ENCODE measurements at places on chromosomes 7 and 10. TPM values are rescaled to one million over a fixed set of nuclear protein-coding genes. Genes with fewer than 3 reads are reported as not detected.

NKX2-3 gene
- not detected for total RNA-seq

FXYD4 gene
- total RNA-seq = not detected

IFIT3 gene
- 11.2 TPM for total RNA-seq

LRRN3 gene
- 2.5 TPM for total RNA-seq

ATOH7 gene
- not detected for total RNA-seq

LHFPL3 gene
- total RNA-seq = 0.39 TPM

COBL gene
- total RNA-seq = 11.9 TPM

CLCN1 gene
- 0.20 TPM for total RNA-seq

RBP4 gene
- 55.5 TPM for total RNA-seq

MEIG1 gene
- not detected for total RNA-seq

WAC gene
- total RNA-seq = 92.3 TPM

RPEL1 gene
- not detected for total RNA-seq

ZNF117 gene
- 72.7 TPM for total RNA-seq

MYPN gene
- total RNA-seq = 9.4 TPM

LARP4B gene
- total RNA-seq = 36.5 TPM

COL17A1 gene
- total RNA-seq = 128 TPM

RADIL gene
- total RNA-seq = 2.2 TPM

SIRT1 gene
- 24.1 TPM for total RNA-seq

C10orf62 gene
- total RNA-seq = 0.20 TPM

GIMAP7 gene
- total RNA-seq = 5.7 TPM

CYP3A4 gene
- 2.6 TPM for total RNA-seq

LAMB1 gene
- total RNA-seq = 212 TPM

GFRA1 gene
- 49.8 TPM for total RNA-seq

NANOS1 gene
- 3.0 TPM for total RNA-seq

IGF2BP3 gene
- total RNA-seq = 44.8 TPM
